ENCODE measurements at places on chromosomes 3 and 15.

DNA sequence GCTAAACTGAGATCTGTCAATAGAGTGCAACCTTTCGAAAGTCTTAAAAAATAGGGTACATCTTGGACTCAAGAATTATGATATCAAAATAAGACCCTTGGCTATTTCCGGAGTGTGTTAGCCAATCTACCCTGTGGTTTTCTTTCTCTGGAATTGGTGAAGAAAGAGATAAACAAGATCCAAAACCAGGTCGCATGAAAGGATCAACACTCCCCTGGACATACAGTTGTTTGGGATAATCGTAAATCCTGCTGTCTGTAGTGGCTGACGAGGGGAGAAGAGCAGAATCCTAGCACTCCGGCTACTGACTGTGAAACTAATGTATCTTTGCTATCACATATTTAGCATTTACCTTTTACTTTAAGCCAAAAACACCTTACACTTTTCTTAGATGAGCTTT, 30.9 kb downstream of the FNDC3B start:
- DNase-seq = no peak

DNA sequence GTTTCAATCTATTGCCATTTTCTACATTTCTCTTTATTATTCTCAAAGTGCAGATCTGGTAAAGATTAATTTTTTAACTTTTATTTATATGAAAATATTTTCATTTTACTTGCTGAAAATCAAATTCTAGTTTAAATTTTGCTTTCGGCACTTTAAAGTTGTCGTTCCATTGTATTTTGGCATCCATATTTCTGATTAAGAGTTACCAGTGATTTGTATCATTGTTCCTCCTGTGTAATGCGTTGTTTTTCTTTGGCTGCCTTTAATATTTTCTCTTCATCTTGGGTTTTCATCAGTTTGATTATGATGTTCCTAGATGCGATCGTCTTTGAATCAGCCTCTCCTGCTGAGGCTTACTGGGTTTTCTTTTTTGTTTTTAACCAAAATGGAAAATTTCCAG, 97.3 kb downstream of the SPATA16 start:
- no peak for DNase-seq

- peak; percentile 84 for DNase-seq
These were observed 842 bp downstream of the PCCB start for GRCh38 chr3:136250903-136251460.

DNA sequence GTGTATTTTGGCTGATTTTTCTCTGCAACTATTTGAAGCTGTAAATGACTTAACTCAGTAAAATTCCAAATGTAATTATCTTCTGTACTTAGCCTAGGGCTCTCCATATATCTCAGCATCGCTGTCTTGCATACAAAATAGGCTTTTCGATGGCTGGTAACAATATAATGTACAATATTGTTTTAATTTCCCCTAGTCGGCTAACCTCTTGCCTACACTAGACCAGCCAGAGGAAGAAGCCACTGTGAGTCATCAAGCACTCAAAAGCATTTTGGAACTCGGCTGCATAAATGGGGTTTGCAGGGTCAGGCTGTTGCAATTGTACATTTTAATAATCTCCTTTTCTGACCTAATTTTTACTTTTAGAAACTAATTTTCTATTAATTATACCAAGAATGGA, 583.8 kb downstream of the FOXP1 start:
- DNase-seq = no peak

DNA sequence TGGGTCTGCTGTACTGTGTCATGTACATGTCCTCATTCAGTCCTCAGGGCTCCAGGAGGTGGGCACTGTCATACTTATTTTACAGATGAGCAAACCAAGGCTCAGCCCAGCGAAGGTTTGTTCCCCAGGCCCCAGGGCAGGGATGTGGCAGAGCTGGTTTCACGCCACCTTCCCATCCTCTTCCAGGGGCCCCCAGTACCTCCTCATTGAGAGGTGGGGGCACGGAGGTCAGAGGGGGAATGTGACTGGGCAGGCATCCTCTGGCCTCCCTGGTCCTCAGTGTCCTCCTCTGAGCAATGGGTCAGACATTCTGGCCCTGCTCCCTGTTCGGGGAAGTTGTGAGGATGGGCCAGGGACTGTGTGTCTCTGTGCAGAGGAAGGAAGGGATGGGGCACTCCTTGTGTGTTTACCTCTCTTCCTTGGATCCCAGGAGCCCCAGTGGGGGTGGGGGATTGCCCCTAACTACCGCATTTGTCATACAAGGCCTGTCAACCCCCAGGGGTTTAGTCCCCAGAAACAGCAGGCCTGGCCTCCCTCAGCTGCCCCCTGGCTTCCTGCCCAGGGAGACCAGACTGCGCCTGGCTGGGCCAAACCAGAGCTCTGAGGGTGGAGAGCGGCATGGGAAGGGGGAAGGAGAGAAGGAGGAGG, 65.9 kb upstream of the LCTL start:
- DNase-seq = peak; percentile 70

DNA sequence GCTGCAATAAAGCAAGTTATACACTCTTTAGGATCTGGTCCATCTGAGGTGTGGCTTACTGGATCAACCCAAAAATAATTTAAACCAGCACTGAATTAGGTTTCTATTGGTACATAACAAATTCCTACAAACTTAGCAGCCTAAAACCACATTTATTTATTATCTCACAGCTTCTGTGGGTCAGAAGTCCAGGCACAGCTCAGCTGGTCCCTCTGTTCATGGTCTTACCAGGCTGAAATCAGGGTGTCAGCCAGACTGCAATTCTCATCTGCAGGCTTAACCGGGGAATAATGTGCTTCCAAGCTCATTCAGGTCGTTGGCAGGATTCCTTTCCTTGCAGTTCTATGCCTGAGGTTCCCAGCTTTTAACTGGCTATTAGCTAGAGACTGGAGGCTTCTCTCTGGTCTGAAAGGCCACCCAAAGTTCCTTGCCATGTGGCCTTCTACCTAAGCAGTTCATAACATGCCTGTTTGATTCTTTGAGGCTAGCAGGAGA, 477.4 kb upstream of the WNT5A start:
- DNase-seq = no peak

- no peak for DNase-seq
These were observed 25.9 kb upstream of the GP9 start for GRCh38 chr3:129034642-129035041.

- peak; percentile 79 for DNase-seq
These were observed 54.6 kb downstream of the RBMS3 start for GRCh38 chr3:29335438-29335837.

GRCh38 chr3:150161011-150161410, 190.3 kb upstream of the PFN2 start:
- no peak for DNase-seq

DNA sequence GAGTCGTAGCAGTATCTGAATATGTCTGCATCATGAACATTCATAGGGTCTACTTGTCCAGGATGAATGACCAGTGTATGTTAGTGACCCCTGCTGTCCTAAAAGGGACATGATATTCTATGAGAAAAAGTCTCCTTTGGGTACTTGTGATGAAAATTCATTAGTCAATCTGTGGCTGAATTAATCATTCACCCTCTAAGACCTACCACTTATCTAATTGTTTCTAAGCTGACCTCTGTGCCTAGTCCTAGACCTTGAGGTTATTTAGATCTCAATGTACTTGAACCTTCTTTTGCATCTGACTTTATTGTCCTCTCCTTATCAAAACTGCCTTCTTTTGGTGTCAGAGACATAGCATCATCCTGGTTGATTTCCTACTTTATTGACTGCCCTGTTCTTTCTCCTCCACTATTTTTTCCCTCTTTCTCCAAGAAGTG, 799.3 kb downstream of the DIPK2A start:
- DNase-seq = no peak

DNA sequence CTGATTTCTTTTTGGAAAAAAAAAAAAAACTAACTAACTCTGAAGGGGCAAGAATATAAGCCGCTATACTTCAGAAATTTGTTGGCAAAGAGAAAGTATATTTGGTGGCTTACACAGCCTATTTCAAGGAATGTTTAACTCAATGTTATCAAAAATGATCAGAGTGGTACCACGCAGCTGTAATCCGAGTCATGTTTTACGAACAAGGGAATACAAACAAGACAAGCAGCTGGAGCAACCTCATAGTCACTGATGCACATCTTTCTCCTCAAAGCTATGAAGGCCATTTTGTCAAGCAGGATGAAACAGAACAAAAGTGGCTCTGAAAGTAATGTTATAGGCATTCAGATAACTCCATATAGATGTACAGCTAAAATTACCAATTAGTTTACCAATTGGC, 81.2 kb downstream of the SCAPER start:
- DNase-seq = no peak
